Muscle of leg (tissue), 16 donors: ENCODE measurements at places on chromosomes 16 and 17.

DNA sequence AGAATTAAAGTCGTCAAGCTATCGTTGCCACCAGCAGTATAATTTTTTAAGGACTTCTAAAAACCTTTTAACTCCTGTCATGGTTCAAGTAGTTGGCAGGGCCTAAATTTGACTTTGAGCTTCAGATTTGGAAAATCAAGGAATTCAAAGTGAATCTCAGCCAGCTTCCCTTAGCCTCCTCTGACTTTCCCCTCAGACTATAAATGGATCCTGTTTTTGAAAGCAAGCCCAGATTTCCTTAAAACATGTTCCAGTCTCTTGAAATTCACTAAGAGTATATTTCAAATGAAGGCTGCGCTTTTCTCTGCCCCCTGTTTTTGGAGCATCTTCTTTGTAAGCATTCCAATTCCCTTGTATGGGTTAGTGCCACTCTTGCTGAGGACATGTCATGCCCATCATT lies 101.8 kb upstream of the CDH8 start:
- peak; percentile 81 for DNase-seq

GRCh38 chr16:54792811-54793210 lies 137.9 kb upstream of the IRX5 start:
- DNase-seq, result peak; percentile 44

- DNase-seq, result no peak
Observed at GRCh38 chr17:77146882-77147281, 6.1 kb downstream of the SEC14L1 start.

DNA sequence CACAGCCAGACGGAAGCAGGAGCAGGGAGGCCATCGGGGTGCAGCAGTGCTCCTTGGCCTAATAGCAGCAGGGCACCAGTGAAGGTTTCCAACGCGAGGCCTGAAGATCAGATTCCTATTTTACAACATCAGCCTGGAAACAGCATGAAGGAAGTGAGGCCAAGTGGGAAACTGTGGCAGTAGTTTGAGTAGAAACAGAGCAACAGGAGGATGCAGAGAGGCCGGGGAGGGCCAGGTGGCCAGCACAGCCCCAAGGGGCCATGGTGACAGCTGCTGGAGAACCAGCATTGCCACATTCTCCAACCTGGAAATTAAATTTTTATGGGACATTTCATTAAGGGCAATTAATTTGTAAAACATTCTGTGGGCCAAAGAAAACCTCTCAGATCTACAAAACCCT lies 3.4 kb upstream of the ANKRD11 start:
- DNase-seq, result no peak

- DNase-seq, result no peak
Observed at GRCh38 chr16:87922250-87922871, 14.0 kb downstream of the CA5A start.
